Activated CD4-positive, alpha-beta T cell treated with anti-CD3 and anti-CD28 coated beads, Interleukin-10, Interleukin-2, amounts not matched to agents 100 ng/mL and 50 ng/mL, durations not matched to agents 16 hours and 8 hours (primary cell): ENCODE measurements at places on chromosomes 3 and 15.

GRCh38 chr3:97880267-97880666 is 58.5 kb downstream of the CRYBG3 start:
- DNase-seq = no peak

DNA sequence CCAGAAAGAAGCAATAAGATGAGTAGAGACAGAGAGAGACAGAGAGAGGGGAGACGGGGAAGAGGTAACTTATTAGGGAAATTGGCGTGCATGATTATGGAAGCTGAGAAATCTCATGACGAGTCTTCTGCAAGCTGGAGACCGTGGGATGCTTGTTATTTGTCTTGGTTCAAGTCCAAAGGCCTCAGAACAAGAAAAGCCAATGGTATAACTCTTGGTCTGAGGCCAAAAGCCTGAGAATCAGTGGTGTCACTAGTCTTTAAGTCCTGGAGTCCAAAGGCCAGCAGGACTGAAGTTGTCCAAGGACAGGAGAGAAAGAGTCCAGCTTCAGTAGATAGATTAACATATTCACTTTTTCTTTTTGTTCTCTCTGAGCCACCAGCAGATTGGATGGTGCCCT is 613.6 kb downstream of the CADM2 start:
- no peak for DNase-seq

DNA sequence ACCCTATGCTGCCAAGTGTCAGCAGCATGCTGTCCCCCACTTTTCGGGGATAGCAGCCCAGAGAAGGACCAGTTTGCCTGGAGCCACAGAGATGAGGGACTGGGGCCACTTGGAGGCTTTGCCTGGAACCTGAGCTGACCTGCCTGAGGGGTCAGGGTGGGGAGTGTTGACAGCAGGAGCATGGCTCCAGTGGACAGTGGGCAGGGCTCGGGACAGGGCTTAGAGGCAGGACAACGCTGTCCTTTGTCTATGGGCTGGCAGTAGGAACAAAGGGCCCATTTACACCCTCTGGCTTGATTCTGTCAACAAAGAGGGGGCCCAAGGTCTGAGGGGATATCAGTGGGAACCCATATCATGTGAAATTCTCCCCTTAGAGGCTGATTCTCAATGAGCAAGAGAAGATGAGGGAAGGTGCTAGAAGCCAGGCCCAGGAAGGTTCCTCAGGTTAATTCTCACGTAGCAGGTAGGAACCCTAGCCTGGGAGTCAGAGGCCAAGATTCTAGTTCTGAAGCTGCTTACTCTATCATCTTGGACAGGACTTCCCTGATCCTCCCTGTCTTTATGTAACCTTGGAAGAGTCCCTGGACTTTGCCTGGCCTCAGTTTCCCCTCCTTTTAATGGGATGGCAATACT is 29.7 kb upstream of the HHATL start:
- DNase-seq = no peak

- no peak for DNase-seq
Observed at GRCh38 chr3:61617651-61618050, 56.3 kb downstream of the PTPRG start.

- DNase-seq = no peak
Observed at GRCh38 chr3:195221876-195222617, 48.9 kb downstream of the XXYLT1 start.

DNA sequence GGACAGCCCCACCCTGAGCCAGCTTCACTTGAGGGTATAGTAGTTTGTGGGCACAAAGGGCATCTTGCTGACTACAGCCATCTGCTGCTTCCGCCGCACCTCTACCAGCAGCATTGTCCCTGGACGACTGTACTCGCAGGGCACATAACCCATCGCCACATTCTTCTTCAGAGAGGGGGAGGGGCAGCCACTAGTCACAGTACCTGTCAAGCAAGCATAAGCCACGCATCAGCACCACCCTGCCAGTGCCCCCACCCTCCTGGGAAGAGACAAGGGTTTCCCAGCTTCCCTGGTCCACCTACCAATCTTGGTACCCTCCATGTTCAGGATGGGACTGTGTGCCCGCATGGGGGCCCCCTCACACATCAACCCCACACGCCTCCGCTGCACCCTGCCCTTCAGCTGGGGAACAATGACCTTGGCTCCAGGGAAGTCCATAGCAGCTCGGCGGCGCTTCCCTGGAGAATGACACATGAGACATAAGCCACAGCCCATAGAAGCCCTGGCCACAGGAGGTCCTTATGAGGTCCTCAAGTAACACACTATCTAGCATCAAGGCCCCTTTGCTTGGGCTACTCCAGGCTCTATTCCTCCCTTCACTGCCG is 4.7 kb downstream of the AMT start:
- DNase-seq = no peak

- DNase-seq = no peak
Observed at GRCh38 chr3:139830817-139831216, 104.2 kb upstream of the CLSTN2 start.

DNA sequence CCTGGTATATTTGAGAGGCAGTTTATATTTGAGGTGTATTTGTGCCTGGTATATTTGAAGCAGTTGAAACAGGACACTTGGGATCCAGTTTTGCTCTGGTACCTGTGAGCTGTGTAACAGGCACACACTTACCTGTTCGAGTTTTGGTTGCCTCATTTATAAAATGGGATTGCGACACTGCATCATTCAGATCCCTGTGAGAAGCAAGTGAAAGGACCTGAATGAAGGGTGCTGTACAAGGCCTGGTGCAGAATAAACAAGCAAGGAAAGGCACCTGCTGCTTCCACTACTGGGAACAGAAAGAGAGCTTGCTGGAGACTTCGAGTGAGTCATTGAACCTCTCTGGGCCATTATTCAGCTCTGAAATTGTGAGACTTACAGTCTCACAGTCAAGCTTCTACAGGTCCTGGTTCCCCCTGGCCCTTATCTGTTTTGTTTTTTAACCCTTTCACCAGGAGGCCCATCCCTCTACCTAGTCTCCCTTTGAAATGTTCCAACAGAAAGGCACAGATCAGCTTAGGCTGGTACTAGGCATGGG is 11.5 kb downstream of the FETUB start:
- DNase-seq = no peak

- DNase-seq = no peak
Observed at GRCh38 chr15:96736384-96736783, 405.9 kb downstream of the NR2F2 start.

DNA sequence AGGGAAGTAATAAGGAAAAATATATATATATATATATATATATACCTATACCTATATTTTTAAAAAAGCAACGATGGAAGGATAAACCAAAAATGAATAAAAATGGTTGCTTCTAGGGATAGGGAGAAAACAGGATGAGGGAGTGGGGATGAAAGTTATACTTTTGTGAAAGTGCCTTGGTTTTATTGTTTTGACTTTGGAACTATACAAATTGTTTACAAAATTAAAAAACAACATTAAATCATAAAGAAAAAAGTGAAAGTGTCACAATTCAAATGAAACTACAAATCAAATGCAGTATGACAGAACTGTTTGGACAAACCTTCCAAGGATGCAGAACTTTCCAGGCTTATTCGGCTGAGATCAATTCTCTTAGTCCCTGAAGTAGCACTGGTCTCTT is 54.4 kb downstream of the SLC24A1 start:
- no peak for DNase-seq

DNA sequence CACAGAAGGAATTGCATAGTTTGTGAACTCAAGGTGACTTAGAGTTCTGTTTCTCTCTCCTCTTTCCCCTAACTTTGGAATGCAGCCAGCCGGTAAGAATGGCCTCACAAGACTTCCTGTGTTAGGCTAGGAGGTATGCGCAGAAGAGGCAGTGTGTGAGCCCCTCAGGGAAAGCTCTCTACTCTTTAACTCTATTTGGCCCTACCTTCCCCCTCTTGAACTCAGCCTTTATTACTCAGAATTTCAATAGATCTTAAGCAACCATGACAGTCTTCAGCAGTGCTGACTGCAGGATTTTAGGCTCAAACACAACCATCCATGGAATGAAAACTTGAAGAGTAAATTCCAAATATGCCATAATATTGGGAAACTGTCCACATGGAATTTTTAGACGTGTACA is 209.5 kb downstream of the DTWD1 start:
- DNase-seq = no peak

DNA sequence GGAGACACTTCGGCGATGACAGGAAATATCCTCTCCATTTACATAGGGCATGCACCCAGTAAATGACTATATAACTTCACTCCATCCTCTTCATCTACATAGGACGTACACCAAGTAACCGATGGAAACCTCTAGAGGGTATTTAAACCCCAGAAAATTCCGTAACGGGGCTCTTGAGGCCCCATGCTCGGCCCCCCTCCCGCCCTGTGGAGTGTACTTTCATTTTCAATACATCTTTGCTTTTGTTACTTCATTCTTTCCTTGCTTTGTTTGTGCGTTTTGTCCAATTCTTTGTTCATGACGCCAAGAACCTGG is 7.5 kb upstream of the FAM107A start:
- no peak for DNase-seq

GRCh38 chr15:42048821-42049200 is 28.0 kb upstream of the PLA2G4E start:
- no peak for DNase-seq

DNA sequence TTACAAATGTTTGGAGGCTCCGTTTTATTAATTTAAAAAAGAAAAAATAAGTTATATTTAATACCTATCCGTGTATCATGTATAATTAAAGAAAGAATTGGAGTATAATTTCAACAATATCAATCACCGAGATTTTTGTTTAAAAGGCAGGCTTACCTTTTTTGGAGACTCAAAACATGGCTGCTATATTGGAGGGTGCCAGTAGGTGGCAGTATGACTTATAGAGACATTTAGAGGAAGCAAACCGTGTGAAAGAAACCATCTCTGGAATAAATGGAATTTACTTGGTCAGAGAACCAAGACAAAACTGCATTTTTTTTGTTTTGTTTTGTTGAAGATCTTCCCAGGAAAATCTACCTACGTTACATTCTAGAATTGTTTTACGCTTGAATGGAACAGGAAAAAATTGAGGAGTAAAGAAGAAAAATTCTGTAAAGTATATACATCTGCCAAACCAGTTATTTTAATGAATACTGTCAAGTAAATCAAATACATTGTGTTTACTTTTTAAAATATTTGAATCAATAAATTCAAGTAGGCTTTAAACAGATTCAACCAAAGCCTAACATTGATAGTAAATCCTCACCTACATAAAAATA is 802.6 kb upstream of the ALCAM start:
- peak; percentile 60 for DNase-seq

GRCh38 chr3:20055020-20055775 is 15.0 kb downstream of the KAT2B start:
- DNase-seq = peak; percentile 64

GRCh38 chr15:78717956-78718656 is 77.1 kb upstream of the CHRNB4 start:
- DNase-seq = no peak

- DNase-seq = no peak
Observed at GRCh38 chr3:160435747-160436146, 13.8 kb downstream of the TRIM59 start.

DNA sequence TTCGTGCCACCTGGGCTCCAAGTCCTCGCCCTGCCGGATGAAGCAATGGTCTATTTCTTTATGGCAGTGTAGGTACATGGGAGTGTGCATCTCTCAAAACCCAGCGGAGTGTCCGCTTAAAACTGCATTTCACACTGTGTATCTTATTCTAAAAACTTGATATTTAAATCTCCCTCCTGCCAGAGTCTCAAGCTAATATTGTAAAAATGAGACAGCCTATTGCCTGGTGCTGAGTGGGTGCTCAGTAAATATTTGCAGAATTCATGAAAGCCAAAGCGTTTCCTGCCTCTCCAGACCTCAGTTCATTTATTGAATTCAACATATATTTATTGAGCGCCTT is 330 bp upstream of the TBC1D2B start:
- DNase-seq = no peak

DNA sequence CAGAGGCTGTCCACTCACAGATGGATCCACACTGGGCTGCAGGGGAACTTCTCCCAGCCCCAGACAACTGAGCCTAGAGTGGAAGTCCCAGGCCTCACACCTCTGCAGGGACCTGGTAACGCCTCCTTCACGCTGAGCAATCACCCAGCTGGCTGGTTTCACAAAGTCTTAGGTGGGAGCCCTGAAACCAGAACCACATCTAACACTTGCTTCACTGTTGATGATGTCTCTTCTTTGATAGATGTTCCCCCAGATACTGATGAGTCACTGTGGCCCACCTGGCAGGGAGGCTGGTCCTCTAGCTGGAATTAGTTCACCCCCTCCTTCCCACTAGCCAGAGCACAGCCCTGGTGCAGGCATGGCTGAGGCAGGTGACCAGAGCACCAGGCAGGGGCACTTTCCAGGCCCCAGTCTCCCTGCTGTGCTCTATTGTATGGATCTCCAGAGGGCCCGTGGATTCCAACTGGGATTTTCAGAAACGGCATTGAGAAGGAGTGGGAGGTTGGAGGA is 33.5 kb downstream of the MYL3 start:
- DNase-seq = peak; percentile 48
